Chondrocyte (in vitro differentiated cells): ENCODE measurements at places on chromosomes 1 and 21. TPM values are rescaled to one million over a fixed set of nuclear protein-coding genes. Genes with fewer than 3 reads are reported as not detected.
A peak's percentile ranks its signal among the peaks of the same experiment; 100 is the strongest.

The ODR4 gene
- 16.6 to 22.1 TPM (median 16.7 TPM) in 3 replicates for total RNA-seq

DNA sequence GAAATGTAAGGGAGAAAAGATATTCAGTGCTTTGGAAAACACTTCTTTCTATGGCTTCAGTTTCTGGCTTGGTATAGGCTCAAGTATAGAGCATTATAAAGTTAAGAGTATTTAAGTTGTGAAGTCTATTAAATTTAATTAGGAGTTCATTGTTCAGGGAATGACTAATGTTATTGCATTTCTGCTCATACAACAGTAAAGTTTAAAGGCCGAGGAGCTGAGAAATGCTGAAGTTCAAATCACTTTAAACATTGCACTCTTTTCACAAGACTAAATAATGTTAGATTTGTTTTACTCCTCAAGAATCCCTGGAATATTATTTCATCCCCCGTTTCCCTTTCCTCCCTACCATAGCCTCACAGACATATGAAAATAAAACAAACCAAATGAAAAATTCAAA, 30.1 kb downstream of the RGS5 start:
- no peaks in the 10 kb centered on the region for H3K27me3 ChIP-seq
- no peak for DNase-seq
- peak overlapping the region; percentile 92 for H3K27ac ChIP-seq
- no peaks in the 10 kb centered on the region for H3K36me3 ChIP-seq
- H3K4me1 ChIP-seq, result peaks cover 72% of the 10 kb centered on the region

DNA sequence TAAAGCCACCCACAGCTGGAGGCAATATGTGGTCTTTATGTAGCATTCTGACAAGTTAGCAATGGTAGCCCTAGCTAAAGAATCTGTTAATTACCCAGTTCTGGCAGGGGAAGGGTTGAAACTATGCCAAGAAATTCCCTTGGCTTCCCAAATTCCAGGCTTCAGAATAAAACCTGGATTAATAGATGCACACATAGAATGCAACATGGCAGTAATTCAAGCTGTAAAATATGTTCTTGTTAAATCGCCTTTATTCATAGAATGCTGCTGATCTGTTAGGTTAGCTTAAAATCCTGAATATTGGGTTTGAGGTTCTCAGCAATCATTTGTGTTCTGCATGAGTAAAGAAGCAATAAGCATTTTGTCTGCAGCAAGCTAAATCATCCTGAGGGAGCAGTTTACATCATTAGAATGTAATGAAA, 80.1 kb downstream of the ZNF326 start:
- peaks cover 18% of the 10 kb centered on the region for H3K27me3 ChIP-seq
- H3K36me3 ChIP-seq, result no peaks in the 10 kb centered on the region
- H3K4me3 ChIP-seq, result no peak overlapping the region
- no peaks in the 10 kb centered on the region for H3K4me1 ChIP-seq
- DNase-seq, result no peak

The OLIG2 gene
- total RNA-seq, result 0.36 to 0.50 TPM (median 0.46 TPM) in 3 replicates

DNA sequence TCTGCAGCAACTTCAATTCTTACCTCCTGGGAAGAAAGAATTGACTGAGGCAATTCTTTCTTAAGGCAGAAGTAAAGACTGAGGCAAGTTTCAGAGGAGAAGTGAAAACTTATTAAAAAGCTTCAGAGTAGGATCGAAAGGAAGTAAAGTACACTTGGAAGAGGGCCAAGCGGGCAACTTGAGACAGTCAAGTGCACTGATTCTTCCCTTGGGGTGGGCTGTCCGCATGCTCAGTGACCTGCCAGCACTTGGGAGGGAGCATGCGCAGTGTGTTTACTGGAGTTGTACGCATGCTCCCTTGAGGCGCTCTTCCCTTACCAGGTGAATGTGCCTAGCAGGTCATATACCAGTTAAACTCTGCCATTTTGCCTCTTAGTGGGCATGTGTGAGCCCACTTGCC, 55.3 kb upstream of the NBPF3 start:
- no peak overlapping the region for H3K27ac ChIP-seq
- peaks cover 18% of the 10 kb centered on the region for H3K27me3 ChIP-seq
- no peak for DNase-seq
- H3K4me3 ChIP-seq, result no peak overlapping the region

The MYOC gene
- not detected in 3 replicates for total RNA-seq

- no peak overlapping the region for H3K27ac ChIP-seq
- no peak for DNase-seq
- H3K4me1 ChIP-seq, result peaks cover 34% of the 10 kb centered on the region
- H3K4me3 ChIP-seq, result no peak overlapping the region
- H3K27me3 ChIP-seq, result no peaks in the 10 kb centered on the region
These were observed 22.4 kb upstream of the COL6A1 start for GRCh38 chr21:45959182-45959581.

DNA sequence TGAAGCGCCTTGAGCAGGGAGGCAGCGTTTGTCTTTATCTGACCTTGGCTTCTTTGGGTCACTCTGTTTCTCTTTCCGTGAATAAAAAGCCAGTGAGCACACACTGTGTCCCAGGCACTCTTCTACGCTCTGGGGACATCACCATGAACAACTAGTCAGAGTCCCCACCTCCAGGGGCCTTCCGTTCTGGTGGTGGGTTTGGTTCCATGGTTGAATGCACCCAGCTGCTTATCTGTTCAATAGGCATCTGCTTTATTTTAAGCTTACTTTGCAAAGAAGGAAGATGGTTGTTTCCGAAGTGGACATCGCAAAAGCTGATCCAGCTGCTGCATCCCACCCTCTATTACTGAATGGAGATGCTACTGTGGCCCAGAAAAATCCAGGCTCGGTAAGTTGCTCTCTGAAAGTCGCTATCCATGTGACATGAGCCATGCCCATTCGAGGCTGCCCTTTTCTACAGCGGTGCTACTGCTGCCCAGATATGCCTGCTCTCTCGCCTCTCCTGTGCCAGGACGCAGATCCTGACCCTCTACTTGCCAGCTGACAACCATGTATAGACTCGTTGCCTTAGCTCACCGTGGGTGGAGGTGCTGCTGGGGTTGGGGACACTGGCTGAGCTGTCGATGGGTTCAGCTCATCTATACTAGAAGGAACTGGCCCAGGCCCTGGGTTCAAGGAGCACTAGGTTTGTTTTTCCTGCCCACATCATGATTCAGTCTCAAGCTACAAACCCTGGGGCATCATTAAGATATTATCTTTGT, 5.9 kb downstream of the MX1 start:
- no peaks in the 10 kb centered on the region for H3K4me1 ChIP-seq
- peaks cover 2% of the 10 kb centered on the region for H3K27me3 ChIP-seq
- peaks cover 9% of the 10 kb centered on the region for H3K36me3 ChIP-seq
- no peak overlapping the region for H3K27ac ChIP-seq
- H3K4me3 ChIP-seq, result no peak overlapping the region
